Hepatocyte (in vitro differentiated cells): ENCODE measurements at places on chromosomes 3 and 15. TPM values are rescaled to one million over a fixed set of nuclear protein-coding genes. Genes with fewer than 3 reads are reported as not detected.

DNA sequence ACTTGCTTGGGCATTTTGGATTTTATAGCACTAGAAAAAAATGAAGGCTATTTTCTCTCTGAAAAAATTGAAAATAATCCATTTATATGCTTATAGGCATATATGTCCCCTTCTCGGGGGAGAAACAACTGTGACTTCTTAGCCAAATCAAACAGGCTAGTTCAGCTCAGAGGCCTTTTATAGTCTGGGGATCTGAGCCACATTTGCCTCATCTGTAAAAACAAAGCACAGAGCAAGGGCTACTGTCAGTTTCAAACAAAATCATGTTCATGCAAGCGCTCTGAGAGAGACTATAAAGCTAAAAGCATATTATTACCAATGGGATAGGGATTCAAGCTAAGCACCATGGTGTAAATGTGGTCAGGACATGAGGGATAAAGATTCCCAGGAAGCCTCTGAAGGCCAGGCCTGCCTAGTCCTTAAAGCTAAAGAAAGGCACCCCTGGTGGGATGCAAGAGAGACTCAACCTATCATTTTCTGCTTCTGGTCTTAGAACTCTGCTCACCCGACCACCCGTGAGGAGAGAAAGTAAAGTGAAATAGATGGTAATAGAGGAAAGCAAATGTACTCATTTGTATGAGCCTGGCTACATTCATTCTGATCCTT lies 51.0 kb upstream of the IL12A start:
- H3K27me3 ChIP-seq = no peaks in the 10 kb centered on the region
- H3K4me3 ChIP-seq = no peak overlapping the region
- no peaks in the 10 kb centered on the region for H3K4me1 ChIP-seq
- no peaks in the 10 kb centered on the region for H3K36me3 ChIP-seq

DNA sequence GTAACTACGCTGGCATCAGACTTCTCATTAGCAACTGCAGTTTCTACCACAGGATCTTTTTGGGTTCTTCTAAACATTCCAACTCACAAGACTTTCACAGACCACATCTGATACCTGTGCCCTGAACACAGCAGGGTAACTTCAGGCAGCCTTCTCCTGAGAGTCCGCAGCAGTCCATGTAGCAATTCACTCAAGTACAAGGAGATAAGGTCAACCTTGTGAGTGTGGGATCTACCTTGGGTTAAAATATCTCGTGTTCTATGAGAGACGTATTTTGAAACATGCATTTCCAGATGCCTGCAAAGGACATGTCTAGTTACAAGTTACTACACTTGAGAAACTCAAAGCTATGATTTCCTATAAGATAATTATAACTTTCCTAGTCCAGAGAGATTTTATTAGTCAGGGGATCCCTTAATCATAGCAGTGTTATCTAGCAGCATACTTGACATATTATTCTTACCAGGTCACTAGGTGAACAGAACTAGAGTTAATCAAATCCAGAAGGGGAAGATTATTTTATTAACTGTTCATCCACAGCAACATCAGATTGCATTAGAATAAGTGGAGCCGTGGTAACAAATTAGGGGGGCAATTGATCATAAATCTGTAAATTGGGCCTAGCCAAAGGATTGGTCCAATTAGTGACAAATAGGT lies 66.4 kb downstream of the ASTE1 start:
- H3K36me3 ChIP-seq = no peaks in the 10 kb centered on the region
- peaks cover 5% of the 10 kb centered on the region for H3K4me1 ChIP-seq
- DNase-seq = no peak

DNA sequence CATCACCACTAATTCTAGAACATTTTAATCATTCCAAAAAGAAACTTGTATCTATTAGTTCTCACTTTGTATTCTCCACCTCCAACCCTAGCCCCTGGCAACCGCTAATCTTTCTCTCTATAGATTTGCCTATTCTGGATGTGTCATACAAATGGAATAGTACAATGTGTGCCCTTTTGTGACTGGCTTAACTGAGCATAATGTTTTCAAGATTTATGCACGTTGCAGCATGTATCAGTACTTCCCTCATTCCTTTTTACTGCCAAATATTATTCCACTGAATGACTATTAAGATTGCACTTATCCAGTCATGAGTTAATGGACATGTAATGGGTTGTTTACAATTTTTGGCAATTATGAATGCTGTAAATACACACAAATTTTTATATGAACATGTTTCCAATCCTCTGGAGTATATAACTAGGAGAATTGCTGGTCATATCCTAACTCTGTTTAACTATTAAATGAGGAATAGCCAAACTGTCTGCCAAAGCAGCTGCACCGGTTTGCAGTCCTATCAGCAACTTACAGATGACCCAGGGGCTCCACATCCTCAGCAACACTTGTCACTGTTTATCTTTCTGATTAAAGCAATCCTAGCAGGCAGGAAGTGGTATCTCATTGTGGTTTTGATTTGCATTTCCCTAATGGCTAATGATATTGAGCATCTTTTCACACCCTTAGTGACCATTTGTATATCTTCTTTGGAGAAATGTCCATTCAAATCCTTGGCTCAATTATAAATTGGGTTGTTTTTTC lies 42.9 kb downstream of the DCUN1D1 start:
- H3K27me3 ChIP-seq = no peaks in the 10 kb centered on the region
- H3K36me3 ChIP-seq = no peaks in the 10 kb centered on the region
- no peak overlapping the region for H3K4me3 ChIP-seq
- H3K4me1 ChIP-seq = no peaks in the 10 kb centered on the region
- DNase-seq = no peak
- H3K27ac ChIP-seq = no peak overlapping the region

GRCh38 chr3:159417761-159418160 lies 570.9 kb upstream of the IL12A start:
- DNase-seq = no peak
- no peaks in the 10 kb centered on the region for H3K27me3 ChIP-seq
- H3K4me3 ChIP-seq = no peak overlapping the region
- no peaks in the 10 kb centered on the region for H3K4me1 ChIP-seq

DNA sequence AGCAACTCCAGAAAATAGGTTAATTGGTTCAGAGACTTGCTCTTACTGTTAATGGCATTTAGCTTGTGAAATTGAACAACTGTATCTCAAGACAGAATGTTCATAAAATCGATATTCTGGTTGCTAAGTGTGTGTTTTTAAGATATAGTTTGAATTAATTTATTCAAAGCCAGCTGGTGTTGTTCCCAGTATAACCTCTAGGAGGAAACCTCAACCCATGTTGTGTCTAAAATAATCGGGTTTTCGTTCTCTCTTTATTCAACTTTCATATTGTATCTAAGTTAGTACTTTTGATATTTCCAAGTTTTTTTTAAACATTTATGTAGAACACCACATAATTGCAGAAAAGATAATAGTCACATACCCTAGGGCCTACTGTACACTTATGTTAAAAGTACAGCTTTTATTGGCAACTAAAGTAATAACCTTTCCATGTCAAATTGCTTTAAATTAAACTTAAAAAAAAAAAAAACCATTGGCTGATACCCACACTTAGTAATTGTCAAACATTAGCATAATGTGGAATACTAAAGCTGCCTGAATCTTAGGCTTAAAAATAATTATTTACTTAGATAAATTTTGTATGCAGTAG lies 90.9 kb downstream of the SAMMSON start:
- no peaks in the 10 kb centered on the region for H3K4me1 ChIP-seq
- H3K36me3 ChIP-seq = no peaks in the 10 kb centered on the region
- H3K4me3 ChIP-seq = no peak overlapping the region
- H3K27me3 ChIP-seq = no peaks in the 10 kb centered on the region

- H3K4me1 ChIP-seq = peaks cover 9% of the 10 kb centered on the region
- DNase-seq = no peak
- no peaks in the 10 kb centered on the region for H3K36me3 ChIP-seq
- H3K27ac ChIP-seq = no peak overlapping the region
- H3K27me3 ChIP-seq = no peaks in the 10 kb centered on the region
Measured at GRCh38 chr3:170162630-170163029, 18.9 kb downstream of the PHC3 start.

- H3K4me1 ChIP-seq = no peaks in the 10 kb centered on the region
- no peak overlapping the region for H3K27ac ChIP-seq
- H3K27me3 ChIP-seq = no peaks in the 10 kb centered on the region
- no peak for DNase-seq
- no peak overlapping the region for H3K4me3 ChIP-seq
- H3K36me3 ChIP-seq = no peaks in the 10 kb centered on the region
Measured at GRCh38 chr3:4888913-4889846, 90.1 kb upstream of the BHLHE40 start.

GRCh38 chr15:95326431-95327182 lies 1003.9 kb upstream of the NR2F2 start:
- no peaks in the 10 kb centered on the region for H3K4me1 ChIP-seq
- DNase-seq = peak; percentile 46

- H3K36me3 ChIP-seq = no peaks in the 10 kb centered on the region
- no peak for DNase-seq
- H3K4me1 ChIP-seq = peaks cover 18% of the 10 kb centered on the region
- H3K27me3 ChIP-seq = no peaks in the 10 kb centered on the region
- H3K4me3 ChIP-seq = no peak overlapping the region
Measured at GRCh38 chr3:86562090-86562489, 428.9 kb downstream of the VGLL3 start.

DNA sequence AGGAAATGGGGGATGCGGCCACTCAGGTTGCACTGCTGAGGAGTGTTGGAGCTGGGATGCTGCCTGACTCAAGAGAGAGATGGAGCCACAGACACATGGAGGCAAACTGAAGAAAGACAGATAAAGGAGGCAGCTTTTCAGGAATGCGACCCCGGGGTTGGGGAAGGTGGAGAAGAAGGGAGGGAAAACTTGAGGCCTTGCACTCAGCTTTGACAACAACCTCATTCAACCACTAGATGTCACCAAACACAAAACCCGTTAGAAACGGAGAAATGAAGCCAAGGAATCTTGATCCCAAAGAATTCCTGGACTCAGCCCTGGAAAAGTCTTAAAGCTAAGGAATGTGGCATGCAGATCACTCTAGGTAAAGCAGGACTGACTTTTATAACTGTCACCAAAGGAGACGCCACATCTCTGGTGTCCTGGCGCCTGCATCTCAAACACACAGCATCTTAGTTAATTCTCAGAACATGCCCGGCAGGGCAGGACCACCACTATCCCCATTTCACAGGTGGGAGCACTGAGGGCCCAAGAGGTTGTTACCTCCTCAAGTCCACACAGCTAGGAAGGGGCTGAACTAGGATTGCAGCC lies 59.6 kb upstream of the LMCD1 start:
- H3K36me3 ChIP-seq = no peaks in the 10 kb centered on the region
- peak overlapping the region; percentile 94 for H3K27ac ChIP-seq
- DNase-seq = peak; percentile 81
- no peaks in the 10 kb centered on the region for H3K27me3 ChIP-seq
- peaks cover 33% of the 10 kb centered on the region for H3K4me1 ChIP-seq
- no peak overlapping the region for H3K4me3 ChIP-seq

GRCh38 chr3:23547905-23548650 lies 257.7 kb upstream of the UBE2E1 start:
- H3K36me3 ChIP-seq = no peaks in the 10 kb centered on the region
- no peaks in the 10 kb centered on the region for H3K4me1 ChIP-seq
- no peak overlapping the region for H3K27ac ChIP-seq
- no peaks in the 10 kb centered on the region for H3K27me3 ChIP-seq

- H3K4me1 ChIP-seq = no peaks in the 10 kb centered on the region
- no peak overlapping the region for H3K27ac ChIP-seq
- no peaks in the 10 kb centered on the region for H3K27me3 ChIP-seq
- H3K36me3 ChIP-seq = no peaks in the 10 kb centered on the region
- DNase-seq = no peak
- no peak overlapping the region for H3K4me3 ChIP-seq
Measured at GRCh38 chr3:141015481-141015880, 35.7 kb upstream of the SPSB4 start.

DNA sequence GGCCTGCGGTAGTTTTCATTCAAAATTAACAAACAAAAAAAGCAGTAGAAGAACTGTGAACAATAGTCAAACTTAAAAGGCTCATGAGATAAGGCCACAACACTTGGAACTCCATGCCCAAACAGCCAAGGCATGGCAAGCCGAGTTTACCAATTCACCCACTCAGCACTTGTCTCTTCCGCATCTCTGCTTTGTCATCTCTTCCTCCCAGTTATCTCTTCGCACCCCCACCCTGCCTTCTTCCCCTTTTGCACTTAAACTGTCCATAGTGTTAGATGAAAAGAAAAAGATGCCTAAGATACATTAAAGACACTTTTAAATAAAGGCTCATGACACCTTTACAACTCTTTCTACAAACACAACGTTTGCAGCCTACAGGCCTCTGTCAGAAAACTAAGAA lies 11.1 kb downstream of the TLE3 start:
- H3K27ac ChIP-seq = no peak overlapping the region
- no peaks in the 10 kb centered on the region for H3K36me3 ChIP-seq
- H3K27me3 ChIP-seq = no peaks in the 10 kb centered on the region
- H3K4me3 ChIP-seq = no peak overlapping the region
- H3K4me1 ChIP-seq = peaks cover 36% of the 10 kb centered on the region
- DNase-seq = no peak

Gene MESP2
- 0.30 and 1.2 TPM in 2 replicates for total RNA-seq

Gene SERINC4
- total RNA-seq = 0.10 and 0.24 TPM in 2 replicates

Gene SCG3
- 0.20 and 0.44 TPM in 2 replicates for total RNA-seq

Gene CLDN11
- 21.9 and 29.5 TPM in 2 replicates for total RNA-seq
